ENCODE measurements at places on chromosomes 12 and 14. TPM values are rescaled to one million over a fixed set of nuclear protein-coding genes. Genes with fewer than 3 reads are reported as not detected.
A peak's percentile ranks its signal among the peaks of the same experiment; 100 is the strongest.

GRCh38 chr14:90758959-90759358 is 57.3 kb downstream of the TTC7B start:
- DNase-seq, result peak; percentile 67

- no peak for DNase-seq
Measured at GRCh38 chr14:53569446-53569845, 387.2 kb downstream of the BMP4 start.

Gene SLC25A47
- not detected for total RNA-seq

Gene CIT
- 1.7 TPM for total RNA-seq

Gene RAB15
- total RNA-seq, result 12.9 TPM

Gene SLC6A15
- total RNA-seq, result 0.56 TPM

Gene ACSS3
- total RNA-seq, result 22.3 TPM

DNA sequence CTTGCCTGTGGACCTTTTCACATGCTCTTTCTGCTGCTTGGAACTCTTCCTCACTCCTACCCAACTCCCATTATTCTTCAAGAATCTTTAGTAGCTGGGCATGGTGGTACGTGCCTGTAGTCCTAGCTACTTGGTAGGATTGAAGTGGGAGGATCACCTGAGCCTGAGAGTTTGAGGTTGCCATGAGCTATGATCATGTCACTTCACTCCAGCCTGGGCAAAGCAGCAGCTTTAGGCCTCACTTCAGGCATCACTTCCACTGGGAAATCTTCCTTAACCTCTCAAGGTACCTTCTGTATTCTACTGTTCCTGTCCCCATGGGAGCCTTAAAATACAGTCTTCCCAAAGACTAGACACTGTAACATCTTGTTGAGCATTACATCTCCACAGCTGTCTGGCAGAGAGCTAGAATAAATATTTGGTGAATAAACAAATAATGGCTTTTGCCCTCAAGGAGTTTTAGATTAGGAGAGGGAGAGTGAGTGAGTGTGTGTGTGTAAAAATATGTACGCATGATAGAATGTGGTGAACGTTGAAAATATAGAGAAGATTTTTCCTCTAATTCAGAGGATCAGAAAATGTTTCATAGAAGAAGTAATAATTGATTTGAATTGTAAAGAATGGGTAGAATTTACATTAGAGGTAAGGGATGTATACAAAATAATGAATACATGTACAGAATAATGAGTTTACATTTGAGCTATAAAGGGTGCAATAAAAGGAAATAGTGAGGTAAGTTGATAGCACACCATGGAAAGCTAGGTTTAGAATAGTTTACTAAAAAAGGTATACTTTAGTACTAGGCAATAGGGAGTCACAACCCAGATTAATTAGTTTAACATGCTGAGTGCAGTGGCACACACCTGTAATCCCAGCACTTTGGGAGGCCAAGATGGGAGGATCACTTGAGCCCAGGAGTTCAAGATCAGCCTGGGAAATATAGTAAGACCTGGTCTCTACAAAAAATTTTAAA is 29.2 kb upstream of the BMAL2 start:
- no peak for DNase-seq

GRCh38 chr14:92951912-92952471 is 29.0 kb downstream of the CHGA start:
- DNase-seq, result peak; percentile 81

- peak; percentile 40 for DNase-seq
Measured at GRCh38 chr12:1544996-1545700, 49.2 kb downstream of the FBXL14 start.

DNA sequence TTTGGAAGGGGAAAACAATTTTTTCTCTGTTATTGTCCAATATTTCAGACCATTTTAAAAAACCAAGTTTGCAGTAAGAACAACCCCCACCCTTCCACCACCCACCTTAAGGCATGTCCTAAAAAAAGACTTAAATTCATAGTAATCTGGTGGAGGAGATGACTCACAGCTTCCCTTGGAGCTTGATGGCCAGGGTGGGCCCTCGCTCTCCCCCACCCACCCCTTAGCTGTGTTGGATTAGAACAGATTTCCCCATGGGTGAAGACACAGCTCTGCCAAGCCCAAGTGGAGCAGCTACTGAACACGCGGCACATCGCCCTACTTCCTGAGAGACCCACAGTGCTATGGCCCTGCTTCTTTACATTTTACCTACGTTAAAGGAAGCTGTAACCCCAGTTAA is 140.3 kb downstream of the GCH1 start:
- DNase-seq, result no peak

DNA sequence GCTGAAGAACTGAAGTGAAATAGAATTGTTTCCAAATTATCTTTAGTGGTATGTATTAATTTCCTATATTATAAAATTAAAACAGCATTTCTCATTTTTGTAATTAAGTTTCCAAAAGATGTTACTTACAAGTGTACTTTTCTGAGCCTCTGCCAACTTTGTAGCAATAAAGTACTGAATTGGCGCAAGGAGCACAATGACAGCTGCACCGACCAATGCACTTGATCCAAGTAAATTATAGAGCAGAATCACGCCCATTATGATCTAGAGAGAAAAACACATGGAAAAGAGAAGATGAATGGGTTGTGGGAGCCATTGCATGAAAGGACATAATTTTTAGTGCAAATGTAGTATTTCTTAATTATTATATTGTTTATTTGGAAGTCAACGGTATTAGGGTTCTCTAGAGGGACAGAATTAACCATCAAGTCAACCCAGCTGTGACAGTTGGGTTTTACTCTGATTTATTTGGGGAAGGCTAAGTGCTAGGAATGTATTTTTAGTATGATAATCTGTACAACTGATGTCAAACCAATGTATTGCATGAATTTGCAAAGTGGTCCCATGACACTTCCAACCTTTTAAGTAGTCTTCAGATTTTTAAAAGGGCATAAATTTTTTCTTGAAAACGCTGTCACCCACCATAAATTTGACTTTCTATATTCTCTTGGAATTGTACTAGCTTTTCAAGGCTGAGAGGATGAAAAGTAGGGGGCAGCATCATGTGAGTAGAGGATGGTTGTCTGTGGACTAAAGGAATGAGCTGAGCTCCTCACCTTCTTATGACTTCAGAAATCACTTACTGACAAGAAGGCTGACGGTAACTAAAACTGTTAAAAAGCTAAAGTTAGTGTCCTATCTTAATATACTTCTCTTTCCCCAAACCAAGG is 33.0 kb downstream of the ABCC9 start:
- DNase-seq, result no peak

DNA sequence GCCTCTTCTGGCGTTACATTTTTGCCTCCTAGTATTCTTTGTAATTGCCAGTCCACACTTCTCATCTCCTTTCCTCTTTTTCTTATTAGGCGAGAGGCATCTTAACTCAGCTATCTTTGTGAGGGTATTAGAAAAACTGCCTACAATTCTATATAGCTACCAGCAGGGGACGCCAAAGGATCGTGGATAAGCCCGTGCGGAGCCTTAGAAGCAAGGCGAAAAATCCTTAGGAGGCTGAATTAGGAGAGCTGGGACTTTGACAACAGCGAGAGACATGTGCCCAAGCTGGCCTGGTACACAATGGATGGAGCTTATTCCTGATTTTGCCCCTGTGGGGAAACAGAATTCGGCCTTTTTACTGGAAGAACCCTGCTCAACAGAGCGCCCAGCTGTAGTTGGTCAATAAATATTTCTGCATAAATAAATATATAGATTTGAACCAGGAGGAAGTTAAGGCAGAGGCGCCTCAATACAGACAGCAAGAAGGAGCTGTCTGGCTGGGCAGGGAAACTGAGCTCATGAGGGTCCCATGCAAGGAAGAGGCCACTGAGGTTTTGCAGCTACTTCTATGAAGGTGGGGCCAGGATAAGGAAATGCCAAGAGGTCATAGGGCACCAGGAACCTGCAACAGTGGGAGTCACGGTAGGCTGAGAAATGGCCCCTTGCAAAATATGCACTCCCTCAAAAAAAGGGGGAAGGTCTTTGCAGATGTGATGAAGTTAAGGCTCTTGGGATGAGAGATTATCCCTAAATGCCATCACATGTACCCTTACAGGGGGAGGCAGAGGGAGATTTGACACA is 14.6 kb upstream of the RBM19 start:
- DNase-seq, result peak; percentile 28

DNA sequence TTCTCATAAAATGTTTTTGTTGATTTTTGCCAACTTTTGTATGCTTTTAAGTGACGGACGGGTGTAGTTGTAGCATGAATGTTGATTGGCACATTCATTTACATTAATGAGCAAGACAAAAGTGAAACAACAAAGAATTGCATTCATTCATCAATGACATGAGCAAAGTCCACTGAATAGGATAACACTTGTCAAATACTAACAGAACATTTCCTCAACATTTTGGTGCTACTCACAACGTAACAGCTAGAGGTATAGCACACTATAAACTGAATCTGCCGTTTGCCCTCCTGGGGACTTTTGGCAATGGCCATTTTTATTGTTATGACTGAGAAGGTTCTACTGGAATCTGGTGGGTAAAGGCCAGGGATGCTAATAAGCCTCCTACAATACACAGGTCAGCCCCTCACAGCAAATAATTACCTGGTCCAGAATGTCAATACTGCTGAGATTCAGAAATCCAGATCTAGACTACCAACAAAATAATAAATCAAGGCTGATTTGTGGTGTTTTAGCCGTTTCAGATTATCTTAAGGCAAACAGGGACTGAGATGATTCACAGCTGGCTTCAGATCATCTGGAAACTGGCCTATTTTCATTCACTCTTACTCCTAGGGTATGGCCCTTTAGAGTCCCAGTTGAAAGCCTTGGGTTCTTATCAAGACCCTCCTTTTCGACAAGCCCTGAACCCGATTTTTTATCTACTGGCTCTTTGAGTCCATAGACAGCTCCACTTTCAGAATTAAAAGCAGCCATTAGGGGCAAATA is 22.5 kb upstream of the CDKN3 start:
- no peak for DNase-seq

DNA sequence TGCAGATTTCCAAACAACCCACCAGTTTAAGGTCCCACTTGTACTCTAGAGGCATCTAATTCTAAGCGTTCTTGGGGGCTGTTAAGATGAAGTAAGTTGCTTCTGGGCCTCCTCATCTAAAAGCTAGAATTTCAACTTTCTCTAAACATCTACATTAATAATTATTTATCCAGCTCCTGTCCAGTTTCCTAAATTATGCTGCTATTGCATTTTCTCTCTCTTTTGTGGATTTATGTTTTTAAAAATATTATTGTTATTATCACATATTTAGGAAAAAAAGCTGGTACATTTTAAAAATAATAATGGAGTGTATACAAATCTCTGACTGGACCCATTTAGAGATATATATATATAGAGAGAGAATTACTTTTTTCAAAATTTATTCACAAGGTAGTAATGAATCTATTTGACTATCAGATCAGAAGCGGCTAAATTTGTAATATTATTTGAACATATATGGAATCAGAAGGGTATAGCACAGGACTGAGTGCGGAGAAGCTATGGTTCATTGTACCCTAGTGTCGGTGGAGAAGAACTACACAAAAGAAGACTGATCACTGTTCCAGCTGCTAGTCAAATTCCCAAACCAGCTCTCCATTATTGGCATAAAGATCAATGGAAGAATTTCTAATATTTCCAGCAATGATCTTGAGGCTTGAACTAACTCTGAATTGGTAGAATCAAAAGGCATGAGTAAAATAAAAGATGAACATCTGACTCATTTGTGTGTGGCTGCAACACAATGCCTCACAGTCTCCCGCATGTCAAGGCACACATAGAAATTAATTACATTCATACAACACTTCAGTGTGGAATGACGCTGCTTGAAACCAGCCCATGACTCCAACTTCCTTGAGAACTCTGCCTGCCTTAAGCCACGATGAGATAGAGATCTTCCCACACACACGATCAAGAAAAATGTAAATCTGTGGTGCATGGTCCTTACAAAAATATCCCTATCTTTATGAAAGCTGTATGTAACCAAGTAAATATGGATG is 433.4 kb upstream of the OR4E1 start:
- DNase-seq, result no peak

- DNase-seq, result peak; percentile 80
Measured at GRCh38 chr12:52903285-52903854, 1.5 kb downstream of the KRT8 start.

Gene PRR4
- total RNA-seq, result 0.29 TPM

Gene E2F7
- total RNA-seq, result 0.16 TPM

GRCh38 chr14:33282331-33283230 is 343.9 kb downstream of the NPAS3 start:
- DNase-seq, result no peak

Gene GPR137C
- total RNA-seq, result 0.74 TPM

Gene DEPDC4
- total RNA-seq, result 0.55 TPM

GRCh38 chr14:21084998-21085853 is 13.2 kb downstream of the ZNF219 start:
- DNase-seq, result no peak

DNA sequence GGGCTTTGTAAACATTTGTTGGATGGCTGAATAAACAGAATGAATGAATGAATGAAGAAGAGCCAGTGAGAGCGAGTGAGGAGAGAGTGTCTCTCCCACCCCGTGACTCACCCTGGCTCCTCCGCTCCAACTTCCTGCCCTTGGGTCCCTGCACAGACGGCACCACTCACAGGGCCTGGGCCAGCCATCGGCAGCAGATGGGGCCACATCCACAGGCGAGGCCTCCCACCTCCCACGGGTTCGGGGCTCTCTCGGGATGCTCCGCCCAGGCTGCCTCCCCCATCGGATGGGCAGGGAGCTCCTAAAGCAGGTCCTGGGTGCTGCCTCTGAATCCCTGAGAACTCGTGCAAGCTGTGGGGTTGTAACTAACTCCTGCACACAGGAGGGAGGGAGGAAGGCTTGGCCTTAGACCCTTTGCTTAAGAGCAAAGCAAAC is 41.3 kb downstream of the CCNK start:
- peak; percentile 60 for DNase-seq

Gene FBLN5
- total RNA-seq, result 121 TPM

GRCh38 chr14:99772371-99773283 is 20.6 kb upstream of the EML1 start:
- DNase-seq, result no peak

Gene DTX1
- 9.8 TPM for total RNA-seq

Gene OR10G2
- not detected for total RNA-seq

Gene DNAJC22
- total RNA-seq, result 0.68 TPM

GRCh38 chr12:125064492-125064891 is 743 bp upstream of the AACS start:
- no peak for DNase-seq

Gene INHBC
- not detected for total RNA-seq

- no peak for DNase-seq
Measured at GRCh38 chr14:54893151-54893760, 9.4 kb downstream of the GCH1 start.

DNA sequence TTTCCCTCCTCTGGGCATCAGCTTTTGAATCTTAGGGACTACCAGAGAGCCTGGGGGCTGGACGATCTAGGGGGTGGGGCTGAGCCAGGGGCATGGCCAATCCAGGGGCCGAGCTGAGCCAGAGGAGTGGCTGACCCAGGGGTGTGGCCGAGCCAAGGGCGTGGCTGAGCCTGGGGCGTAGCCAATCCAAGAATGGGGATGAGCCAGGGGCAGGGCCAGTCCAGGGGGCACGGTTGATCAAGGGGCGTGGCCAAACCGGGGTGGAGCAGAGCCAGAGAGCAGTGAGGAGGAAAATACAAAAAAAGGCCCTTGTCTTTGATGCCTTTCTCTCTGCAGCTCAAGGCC is 219.3 kb upstream of the NOS1 start:
- peak; percentile 56 for DNase-seq

Measured in left cardiac atrium (tissue), 4 donors.